ENCODE measurements at places on chromosomes 16 and 17. TPM values are rescaled to one million over a fixed set of nuclear protein-coding genes. Genes with fewer than 3 reads are reported as not detected.
A peak's percentile ranks its signal among the peaks of the same experiment; 100 is the strongest.

- no peak overlapping the region for H3K27ac ChIP-seq
Measured at GRCh38 chr16:1199347-1200013, 25.6 kb downstream of the TPSG1 start.

TEX19 gene
- polyA plus RNA-seq: not detected

TOM1L1 gene
- polyA plus RNA-seq: 20.7 TPM

- H3K27me3 ChIP-seq: no peaks in the 10 kb centered on the region
- no peaks in the 10 kb centered on the region for H3K36me3 ChIP-seq
- H3K4me3 ChIP-seq: no peak overlapping the region
- no peaks in the 10 kb centered on the region for H3K4me1 ChIP-seq
Measured at GRCh38 chr17:67834634-67835033, 9.3 kb downstream of the BPTF start.

GRCh38 chr16:81265658-81266451 is 27.4 kb downstream of the BCO1 start:
- no peaks in the 10 kb centered on the region for H3K36me3 ChIP-seq
- no peak overlapping the region for H3K27ac ChIP-seq
- DNase-seq: no peak
- no peak overlapping the region for H3K4me3 ChIP-seq

CTF1 gene
- 4.0 TPM for polyA plus RNA-seq

GRCh38 chr16:85912211-85912974 is 13.4 kb downstream of the IRF8 start:
- H3K27ac ChIP-seq: no peak overlapping the region
- no peak overlapping the region for H3K4me3 ChIP-seq
- DNase-seq: peak; percentile 70
- no peaks in the 10 kb centered on the region for H3K36me3 ChIP-seq
- peaks cover 24% of the 10 kb centered on the region for H3K4me1 ChIP-seq

DNA sequence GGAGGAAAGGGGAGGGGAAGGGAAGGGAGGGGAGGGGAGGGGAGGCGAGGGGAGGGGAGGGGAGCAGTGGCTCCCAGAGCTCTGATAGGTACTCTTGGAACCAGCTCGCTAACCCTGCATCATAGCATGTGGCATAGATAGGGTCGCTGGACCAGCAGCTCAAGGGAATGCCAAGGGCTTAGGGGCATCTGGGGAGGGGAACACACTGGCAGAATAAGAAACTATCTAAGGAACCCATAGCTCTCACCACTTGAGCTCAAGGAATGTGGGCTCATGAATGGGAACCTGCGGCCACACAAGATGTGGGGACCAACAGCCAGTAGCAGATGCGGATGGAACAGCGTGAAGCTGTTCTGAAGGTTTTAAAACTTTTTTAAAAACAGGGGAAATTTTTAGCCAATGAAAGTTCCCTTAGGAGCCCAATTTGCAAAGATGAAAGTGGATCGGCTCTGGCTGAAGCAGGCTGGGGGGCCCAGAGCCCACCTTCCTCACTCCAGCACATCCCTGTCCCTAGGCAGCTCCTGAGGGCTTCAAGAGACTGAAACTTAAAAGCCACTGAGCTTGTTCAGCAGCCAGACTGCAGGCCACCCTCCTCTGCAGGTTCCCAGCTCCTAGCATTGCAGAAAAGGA is 46.9 kb downstream of the PIMREG start:
- no peak overlapping the region for H3K27ac ChIP-seq
- H3K4me1 ChIP-seq: peaks cover 21% of the 10 kb centered on the region
- no peaks in the 10 kb centered on the region for H3K36me3 ChIP-seq
- DNase-seq: no peak
- no peaks in the 10 kb centered on the region for H3K27me3 ChIP-seq

KCTD11 gene
- 12.6 TPM for polyA plus RNA-seq

DNA sequence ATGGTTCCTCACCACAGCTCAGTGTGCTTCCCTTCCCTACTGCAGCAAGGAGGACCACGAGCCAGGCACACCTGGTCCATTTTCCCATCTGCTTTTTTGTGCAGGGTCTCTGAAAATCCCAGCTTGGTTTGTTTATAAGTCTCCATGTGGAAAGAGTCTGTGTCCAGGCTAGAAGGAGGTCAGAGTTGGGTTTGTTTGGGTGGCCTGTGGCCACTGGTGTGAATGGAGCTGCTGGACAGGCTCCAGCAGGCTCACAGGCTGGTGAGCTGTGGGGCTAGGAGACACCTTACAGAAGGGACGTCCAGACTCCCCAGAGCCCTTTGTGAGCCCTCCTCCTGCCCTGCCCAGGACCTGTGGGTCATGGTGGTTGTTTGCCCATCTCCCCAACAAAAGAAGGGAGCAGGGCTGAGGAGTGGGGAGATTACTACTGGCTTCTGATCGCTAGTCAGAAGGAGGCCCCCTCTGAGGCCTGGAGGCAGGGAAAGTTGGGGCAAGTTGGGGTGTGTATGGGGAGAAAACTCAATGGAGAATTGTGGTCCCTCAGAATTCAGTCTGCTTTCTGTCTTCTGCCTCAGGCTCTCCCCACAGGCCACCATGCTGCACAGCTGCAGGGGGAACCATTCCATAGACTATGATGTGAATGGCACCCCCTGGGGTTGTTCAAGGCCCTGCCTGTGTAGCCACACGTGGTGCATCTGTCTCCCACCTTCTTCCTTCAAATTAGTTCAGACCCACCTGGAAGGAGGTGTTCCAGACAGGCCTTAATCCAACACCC is 4.1 kb downstream of the RARA start:
- H3K4me3 ChIP-seq: no peak overlapping the region
- H3K4me1 ChIP-seq: peaks cover 93% of the 10 kb centered on the region
- no peak for DNase-seq
- peak overlapping the region; percentile 94 for H3K27ac ChIP-seq
- no peaks in the 10 kb centered on the region for H3K36me3 ChIP-seq

GRCh38 chr17:80126449-80126715 is 20.5 kb downstream of the EIF4A3 start:
- no peaks in the 10 kb centered on the region for H3K27me3 ChIP-seq
- no peak overlapping the region for H3K27ac ChIP-seq
- H3K4me3 ChIP-seq: no peak overlapping the region
- H3K36me3 ChIP-seq: no peaks in the 10 kb centered on the region
- no peak for DNase-seq
- peaks cover 6% of the 10 kb centered on the region for H3K4me1 ChIP-seq

GRCh38 chr16:25637236-25637635 is 54.5 kb upstream of the HS3ST4 start:
- no peaks in the 10 kb centered on the region for H3K4me1 ChIP-seq
- H3K27me3 ChIP-seq: no peaks in the 10 kb centered on the region
- no peak overlapping the region for H3K4me3 ChIP-seq
- no peak for DNase-seq

HOXB3 gene
- 162 TPM for polyA plus RNA-seq

DNA sequence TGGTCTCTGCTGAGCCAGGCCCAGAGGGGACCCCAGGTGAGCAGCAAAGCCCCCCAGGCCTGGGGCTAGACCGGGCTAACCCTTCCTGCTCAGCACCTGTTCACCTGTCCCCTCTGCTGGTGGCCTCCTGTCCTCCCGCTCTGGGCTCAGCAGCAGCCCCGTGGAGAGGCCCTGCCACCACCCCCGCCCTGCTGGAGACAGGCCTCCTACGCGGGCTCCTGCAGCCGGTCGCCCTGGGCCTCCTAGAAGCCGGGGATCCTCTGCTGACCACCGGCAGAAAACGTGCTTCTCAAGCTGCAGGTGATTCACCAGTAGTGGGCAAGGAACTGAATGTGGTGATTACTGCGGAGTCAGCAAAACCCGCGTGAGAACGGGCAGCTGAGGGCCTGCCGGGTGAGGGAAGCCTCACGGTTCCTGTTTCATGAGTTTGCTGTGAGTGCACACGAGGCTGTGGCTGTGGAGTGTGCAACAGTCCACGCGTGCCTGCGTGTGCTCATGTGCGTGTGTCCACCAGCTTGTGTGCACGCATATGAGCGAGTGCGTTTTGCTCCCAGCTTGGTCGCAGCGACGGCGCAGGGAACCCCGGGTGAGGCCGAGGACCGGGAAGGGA is 792 bp downstream of the SECTM1 start:
- no peaks in the 10 kb centered on the region for H3K36me3 ChIP-seq

DNA sequence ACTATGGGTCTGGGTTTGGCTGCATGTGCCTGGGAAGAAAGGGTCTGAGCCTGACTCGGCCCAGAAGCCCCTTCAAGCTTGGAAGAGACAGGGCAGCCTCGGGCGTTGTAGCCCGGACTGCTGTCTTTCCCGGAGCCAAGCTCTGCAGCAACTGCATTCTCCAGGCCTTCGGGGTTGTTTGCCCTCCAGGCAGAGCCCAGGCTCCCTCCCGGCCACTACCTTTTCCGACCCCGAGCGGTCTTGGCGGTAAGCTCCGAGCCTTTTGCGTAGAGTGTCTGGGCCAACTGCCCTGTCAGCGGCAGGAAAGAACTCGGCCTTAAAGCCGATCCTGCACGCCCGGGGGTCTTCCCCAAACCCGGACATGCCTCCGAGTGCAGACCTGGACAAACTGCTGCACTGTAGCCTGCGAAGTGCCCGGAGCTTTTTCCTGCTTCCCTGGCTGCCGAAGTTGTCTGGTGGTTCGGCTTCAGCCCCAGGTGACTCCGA is 1.3 kb downstream of the LHX1 start:
- H3K4me3 ChIP-seq: peak overlapping the region; percentile 24
- peaks cover 85% of the 10 kb centered on the region for H3K4me1 ChIP-seq

DNA sequence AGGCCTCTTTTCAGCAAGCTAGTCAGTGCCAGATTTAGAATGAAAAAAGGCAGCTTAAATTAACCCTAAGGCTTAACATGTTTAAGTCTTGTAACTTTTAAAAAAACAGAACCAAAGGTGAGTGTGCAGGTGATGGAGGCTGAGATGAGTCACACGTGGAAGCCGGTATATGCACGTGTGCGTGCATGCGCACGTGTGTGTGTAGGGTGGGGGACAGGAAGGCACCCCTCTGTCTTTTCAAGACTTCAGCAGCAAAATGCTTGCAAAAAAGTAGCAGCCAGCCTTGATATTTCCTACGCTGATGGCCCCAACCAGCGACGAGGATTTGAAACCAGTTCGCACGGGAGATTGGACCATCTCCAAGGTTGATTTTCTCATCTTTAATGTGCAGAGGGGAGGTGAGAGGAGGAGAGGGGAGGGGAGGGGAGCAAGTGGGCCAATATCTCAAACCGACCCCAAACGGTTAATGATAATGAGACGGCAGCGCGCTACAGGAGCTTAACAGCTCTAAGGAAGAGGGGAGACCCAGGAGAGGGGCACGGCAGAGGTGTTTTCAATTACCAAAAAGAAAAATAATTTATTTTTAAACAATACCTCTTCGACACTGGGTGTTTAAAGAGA is 154.7 kb downstream of the ZNF423 start:
- H3K4me1 ChIP-seq: peaks cover 73% of the 10 kb centered on the region

- no peak overlapping the region for H3K4me3 ChIP-seq
- H3K27me3 ChIP-seq: no peaks in the 10 kb centered on the region
- peaks cover 5% of the 10 kb centered on the region for H3K4me1 ChIP-seq
- H3K27ac ChIP-seq: no peak overlapping the region
- no peak for DNase-seq
Measured at GRCh38 chr17:68577497-68577821, 23.7 kb downstream of the FAM20A start.

- H3K27ac ChIP-seq: no peak overlapping the region
- no peaks in the 10 kb centered on the region for H3K4me1 ChIP-seq
- no peak overlapping the region for H3K4me3 ChIP-seq
Measured at GRCh38 chr16:1367486-1368174, 15.9 kb downstream of the GNPTG start.

GRCh38 chr17:65409381-65409780 is 152.1 kb downstream of the AXIN2 start:
- no peak overlapping the region for H3K4me3 ChIP-seq
- no peaks in the 10 kb centered on the region for H3K36me3 ChIP-seq

DNA sequence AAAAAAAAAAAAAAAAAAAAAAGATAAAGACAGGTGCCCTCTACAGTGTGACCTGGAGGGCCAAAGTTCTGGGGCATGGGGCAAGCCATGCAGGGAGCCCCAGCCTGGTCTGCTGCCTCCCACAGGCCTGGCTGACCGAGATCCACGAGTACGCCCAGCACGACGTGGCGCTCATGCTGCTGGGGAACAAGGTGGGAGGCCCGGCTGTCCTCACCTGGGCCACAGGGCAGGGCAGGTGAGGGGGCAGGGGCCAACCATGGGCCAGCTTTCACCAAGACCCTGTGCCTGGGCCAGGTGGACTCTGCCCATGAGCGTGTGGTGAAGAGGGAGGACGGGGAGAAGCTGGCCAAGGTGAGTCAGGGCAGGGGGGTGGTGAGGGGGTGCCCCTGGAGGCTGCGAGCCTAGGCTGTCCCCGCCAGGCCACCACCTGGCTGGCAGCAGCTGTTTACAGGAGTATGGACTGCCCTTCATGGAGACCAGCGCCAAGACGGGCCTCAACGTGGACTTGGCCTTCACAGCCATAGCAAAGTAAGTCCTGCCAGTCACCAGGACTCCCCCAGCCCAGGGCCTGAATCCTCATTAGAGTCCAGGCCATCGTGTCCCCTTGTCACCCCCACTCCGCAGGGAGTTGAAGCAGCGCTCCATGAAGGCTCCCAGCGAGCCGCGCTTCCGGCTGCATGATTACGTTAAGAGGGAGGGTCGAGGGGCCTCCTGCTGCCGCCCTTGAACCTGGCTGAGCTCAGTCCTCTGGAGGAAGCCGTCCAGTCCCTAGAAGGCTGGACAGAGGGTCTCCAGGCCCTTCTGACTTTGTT is 2.7 kb upstream of the TRAF7 start:
- peaks cover 83% of the 10 kb centered on the region for H3K4me1 ChIP-seq
- H3K36me3 ChIP-seq: peaks cover 51% of the 10 kb centered on the region
- peak overlapping the region; percentile 85 for H3K4me3 ChIP-seq
- no peaks in the 10 kb centered on the region for H3K27me3 ChIP-seq
- DNase-seq: no peak
- H3K27ac ChIP-seq: peak overlapping the region; percentile 33

DNA sequence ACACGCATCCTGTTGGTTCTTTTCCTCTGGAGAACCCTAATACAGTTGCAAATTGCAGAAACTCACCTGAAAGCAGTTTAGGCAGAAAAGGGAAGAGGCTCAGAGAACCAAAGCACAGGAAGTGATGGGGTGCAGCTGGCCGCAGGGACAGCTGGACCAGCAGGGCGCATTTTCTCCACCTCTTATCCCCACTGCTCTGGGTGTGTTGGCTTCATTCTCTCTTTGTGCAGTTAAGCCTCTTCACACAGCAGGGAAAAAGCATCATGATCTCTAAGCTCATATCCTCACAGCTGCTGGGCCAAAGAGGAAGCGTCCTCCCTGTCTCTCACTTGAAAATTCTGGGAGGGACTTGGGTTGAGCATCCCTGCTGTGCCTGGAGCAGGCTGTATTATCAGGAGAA is 20.0 kb upstream of the LRRC75A start:
- peaks cover 9% of the 10 kb centered on the region for H3K4me1 ChIP-seq
- no peak overlapping the region for H3K4me3 ChIP-seq
- no peak overlapping the region for H3K27ac ChIP-seq
- DNase-seq: peak; percentile 68
- no peaks in the 10 kb centered on the region for H3K27me3 ChIP-seq

DNA sequence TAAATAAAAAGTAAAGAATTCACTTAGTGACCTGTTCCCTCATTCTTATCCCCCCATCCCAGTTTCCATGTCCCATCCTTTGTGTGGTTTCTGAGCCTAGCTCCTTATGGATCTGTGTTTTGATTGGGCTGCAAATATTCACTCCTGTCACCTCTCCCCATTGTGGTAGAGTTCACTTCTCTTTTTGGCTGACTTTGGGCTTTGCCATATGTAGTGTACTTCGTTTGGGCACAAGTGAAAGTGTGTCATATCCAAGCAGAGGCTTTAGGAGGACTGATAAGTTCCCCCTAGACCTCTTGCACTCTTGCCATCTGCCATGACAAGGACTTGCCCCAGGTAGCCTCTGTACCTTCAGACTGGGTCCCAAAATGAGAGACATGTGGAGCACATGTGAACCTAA is 13.0 kb upstream of the DHRS7B start:
- H3K4me1 ChIP-seq: no peaks in the 10 kb centered on the region
- H3K27me3 ChIP-seq: no peaks in the 10 kb centered on the region
- no peak for DNase-seq
- H3K36me3 ChIP-seq: no peaks in the 10 kb centered on the region

GRCh38 chr16:75527825-75528299 is 8.0 kb downstream of the CHST5 start:
- no peaks in the 10 kb centered on the region for H3K4me1 ChIP-seq
- no peak for DNase-seq
- no peak overlapping the region for H3K27ac ChIP-seq
- peaks cover 38% of the 10 kb centered on the region for H3K36me3 ChIP-seq
- H3K4me3 ChIP-seq: no peak overlapping the region

Measured in spinal cord (tissue), 10 donors.